ENCODE measurements at places on chromosomes 1 and 21.
A peak's percentile ranks its signal among the peaks of the same experiment; 100 is the strongest.

DNA sequence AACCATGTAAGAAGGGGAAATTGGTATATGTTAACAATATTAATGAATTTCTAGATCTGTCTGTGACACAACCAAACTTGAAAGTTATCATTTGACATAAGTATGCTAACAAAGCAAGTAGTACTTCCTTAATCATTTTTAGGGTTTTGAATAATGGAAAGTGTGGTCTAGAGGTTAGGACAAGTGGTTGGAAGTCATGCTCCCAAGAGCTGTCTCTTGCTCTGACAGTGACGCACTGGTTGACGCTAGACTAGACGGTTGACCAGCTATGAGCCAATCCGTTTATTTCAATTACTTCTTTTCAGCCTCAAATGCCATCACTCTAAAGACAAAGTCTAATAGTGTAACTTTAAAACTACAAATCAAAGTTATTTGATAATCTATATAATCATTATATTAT, 20.7 kb upstream of the RGS1 start:
- no peak for DNase-seq

DNA sequence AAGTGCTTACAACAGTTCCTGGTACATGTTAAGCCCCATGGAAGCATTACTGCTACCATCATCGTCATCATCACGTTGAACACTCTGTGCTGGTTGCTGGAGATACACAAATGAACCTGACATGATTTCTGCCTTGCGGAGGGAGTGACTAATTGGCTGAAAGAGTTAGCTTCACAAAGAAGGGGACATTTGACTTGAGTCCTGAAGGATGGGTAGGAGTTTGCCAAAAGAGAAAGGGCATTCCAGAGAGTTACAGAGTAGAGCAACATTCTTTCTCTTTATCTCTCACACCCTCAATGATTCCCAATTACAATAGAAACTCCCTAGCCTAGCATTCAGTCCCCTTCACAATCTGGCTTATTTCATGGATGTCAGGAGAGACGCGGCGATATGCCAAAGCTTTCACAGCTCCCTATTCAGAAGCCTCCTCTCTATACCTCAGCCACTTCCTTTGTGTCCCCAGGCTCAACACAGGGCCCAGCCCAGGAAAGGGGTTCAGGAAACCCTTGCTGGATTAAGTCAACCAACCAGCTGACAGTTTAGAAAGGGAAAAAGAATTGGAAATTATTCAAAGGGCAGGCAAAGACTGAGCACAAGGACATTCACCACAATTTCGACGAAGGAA, 38.0 kb downstream of the SLC1A7 start:
- DNase-seq = no peak

DNA sequence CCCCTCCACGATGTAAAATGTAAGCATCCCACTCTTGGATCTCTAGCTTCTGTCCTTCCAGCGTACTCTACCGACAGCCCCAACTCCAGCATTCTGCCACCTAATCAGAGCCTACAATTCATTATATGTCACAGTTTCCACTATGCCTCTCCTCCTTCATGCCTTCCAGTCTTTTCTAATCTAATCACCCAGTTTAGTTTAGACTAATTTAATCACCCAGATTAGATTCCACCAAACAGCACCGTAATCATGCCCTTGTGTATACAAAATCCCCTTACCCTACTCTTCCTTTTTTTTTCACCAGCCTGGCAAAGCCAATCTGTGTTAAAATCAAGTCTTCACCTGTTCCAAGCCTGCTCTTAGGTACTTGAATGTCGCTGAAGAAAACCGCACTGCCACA, 49.8 kb upstream of the KANK4 start:
- no peak for DNase-seq

DNA sequence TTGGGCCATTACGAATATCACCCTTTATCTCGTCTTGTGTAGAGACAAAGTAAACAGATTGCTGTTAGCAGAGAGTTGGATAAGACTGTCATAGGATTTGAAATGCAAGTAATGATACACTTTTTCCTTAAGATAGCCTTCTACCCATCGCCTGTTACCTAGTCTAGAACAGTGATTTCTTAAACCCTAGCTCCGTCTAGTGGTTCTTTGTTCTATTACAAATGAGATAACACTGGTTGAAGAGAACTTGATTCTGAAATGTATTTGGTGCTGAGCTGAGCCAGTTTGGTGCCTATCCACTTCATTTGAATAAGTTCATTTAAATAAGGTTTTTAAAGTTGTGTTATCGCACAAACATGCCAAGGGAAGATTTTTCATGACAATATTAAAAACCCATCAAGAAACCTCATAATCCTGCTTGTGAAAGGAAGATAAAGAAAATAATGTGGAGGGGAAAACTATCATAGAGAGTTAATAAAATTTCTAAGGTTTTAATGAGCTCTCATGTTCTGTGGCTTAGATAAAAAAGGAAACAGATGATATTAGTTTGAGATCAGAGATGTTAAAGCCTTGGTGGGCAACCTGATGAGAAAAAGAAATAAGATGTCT, 1.5 kb upstream of the KCNH1 start:
- no peak for DNase-seq

GRCh38 chr1:14842361-14842760, 243.9 kb downstream of the KAZN start:
- DNase-seq = no peak

DNA sequence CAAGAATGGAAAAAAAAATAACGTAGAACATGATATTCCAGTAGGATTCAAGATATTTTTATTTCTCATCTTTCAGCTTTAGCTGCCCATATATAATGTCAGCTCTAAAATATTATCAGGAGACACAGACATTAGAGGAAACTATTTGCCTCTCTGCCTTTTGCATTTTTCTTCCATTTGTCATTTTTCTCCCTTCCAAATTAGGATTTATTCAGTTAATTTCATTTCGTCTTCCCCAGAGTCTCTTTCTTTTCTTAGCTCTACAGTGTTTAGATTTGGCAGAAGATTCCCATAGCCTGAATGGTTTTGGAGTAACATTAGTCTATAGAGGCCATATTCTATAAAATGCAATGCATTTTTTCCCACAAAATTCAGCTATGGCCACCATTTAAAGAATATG, 5.1 kb upstream of the ENAH start:
- DNase-seq = no peak

DNA sequence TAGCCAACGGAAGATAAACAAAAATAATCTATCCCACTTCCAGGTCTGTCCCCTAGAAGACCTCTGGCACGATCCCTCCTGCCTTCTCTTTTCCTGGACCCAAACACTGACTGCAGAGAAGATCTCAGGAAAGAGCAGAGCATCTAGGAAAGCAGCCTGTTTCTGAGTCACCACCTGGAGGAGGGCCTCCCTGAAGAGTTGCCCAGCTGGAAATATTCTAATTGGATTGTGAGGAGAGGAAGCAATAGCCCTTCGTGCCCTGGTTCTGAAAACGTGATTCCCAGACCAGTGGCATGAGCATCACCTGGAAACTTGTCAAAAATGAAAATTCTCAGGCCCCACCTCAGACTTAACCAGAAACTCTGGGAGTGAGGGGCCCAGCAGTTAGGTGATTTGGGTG, 411.1 kb downstream of the SETD4 start:
- DNase-seq = no peak

DNA sequence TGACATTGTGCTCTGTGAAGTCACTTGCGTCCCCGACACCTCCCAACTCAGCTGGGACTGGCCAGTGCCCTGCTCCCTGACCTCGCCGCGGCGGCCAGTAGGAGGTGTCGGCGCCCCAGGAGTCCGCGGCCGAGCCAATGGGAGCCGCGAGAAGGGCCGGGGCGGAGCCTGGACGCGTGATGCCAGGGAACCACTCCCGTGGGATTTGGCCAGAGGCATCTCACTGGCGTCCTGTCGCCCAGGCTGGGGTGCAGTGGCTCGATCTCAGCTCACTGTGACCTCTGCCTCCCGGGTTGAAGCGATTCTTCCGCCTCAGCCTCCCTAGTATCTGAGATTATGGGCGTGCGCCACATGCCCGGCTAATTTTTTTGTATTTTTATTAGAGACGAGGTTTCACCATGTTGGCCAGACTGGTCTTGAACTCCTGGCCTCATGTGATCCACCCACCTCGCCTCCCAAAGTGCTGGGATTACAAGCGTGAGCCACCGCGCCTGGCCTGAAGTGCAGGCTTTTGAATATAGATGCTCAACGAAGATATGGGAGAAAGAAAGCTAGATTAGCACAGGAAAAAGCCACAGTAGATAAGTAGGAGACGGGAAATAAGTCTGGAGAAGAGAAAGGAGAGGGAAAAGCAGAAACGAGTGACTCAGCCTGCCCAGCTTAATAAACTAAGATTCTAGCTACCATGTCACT, 38.0 kb downstream of the ZBTB8OS start:
- DNase-seq = peak; percentile 84

GRCh38 chr1:109935451-109935900, 24.8 kb downstream of the CSF1 start:
- peak; percentile 93 for DNase-seq

GRCh38 chr1:183365676-183366075, 52.5 kb downstream of the NMNAT2 start:
- DNase-seq = no peak

DNA sequence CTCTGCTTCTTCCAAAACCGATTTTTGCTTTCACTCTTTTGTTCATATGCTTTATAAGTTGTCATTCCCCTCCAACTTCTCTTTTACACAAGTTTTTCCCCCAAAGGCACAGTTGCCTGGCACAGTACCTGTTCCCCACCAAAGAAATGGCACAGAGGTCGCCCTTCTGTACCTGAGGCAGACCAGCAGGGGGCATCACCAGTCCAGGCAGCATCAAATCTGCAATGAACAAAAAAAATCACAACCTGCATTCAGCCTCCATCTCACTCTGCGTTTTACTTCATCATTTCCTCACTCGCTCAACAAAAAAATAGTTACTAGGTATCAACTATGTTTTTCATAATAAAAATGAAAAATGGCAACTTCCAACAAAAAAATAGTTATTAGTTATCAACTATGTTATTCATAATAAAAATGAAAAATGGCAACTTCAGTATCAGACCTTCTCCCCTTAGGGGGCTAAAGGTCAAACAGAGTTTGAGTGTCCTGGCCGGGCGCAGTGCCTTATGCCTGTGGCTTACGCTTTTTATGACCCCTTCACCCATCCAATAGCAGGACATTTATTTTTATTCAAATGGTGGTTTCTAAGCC, 4.1 kb downstream of the EIF2D start:
- DNase-seq = no peak

- DNase-seq = no peak
These were observed 37.2 kb downstream of the RRP1 start for GRCh38 chr21:43826623-43826974.

GRCh38 chr1:153220606-153221303, 3.4 kb downstream of the PRR9 start:
- peak; percentile 16 for DNase-seq

GRCh38 chr1:191541758-191542157, 616.5 kb upstream of the RGS18 start:
- DNase-seq = no peak

DNA sequence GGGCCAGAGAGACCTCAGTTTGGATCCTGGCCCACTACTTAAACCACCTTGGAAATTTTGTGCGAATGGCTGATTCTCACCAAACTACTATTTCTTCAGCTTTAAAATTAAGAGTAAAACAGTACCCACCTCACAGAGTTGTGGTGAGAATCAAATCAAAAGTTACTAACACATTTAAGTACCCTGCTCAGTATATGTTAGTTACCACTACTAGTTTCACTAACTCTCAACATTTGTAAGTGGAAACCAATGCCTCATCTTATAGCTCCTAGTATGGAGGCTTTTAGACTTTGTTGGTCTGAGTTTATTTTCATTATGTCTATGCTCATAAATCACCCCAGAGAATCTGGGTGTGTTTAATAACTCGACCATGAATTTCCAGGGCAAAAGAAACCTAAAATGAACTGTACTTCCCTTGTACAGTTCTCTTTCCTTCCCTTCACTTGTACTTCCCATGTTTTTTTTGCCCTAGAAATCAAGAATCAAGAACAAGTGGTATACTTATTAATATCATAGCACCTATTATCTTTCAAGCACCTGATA, 11.6 kb upstream of the SERBP1 start:
- no peak for DNase-seq

DNA sequence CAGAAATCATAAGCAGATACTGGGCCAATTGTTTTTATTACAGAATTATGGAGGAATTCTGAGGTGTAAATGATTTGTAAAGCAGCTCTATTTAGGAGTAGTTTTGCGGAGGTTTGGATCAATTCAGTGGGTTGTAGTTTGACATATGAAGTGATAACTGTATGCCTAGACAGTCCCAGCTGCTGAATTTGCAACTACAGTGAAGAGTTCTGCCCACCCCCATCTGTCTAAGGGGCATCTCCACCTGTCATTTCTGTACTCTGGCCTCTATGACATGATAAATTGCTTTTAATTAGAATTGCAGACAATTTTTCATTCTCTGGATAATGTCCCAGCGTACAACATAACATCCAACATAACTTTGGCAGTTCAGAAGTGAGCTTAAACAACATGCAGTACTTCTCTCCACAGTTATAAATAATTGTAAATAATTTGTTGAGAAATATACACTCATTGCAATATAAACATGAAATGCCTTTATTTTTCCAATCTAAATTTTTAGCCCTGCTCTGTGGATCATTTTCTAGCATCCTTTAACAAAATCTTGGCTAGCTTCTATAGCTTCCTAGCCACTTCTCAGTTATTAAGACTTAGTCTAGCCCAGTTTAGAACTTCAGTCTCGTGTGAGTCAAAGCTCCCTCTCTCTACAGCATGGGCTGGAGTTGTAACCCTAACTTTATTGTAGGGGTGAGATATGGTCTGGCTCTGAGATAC, 52.3 kb downstream of the PDE4B start:
- DNase-seq = no peak

DNA sequence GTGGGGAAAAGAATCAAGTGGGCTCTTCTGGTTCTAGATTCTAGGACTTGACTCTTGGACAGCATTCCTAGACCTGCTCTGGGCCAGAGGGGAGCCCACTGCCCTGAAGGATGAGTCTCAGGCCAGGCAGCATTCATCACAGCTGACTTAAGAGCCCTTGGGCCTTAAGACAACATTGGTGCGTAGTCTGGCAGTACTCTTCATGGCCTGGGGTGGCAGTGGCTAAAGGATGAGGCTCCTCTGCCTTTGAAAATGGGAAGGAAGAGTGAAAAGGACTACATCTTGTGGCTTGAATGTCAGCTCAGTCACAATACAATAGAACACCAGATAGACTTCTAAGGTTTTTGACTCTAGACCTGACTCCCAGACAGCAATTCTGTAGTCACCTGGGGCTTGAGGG, 1415.1 kb upstream of the PRMT6 start:
- no peak for DNase-seq

- no peak for DNase-seq
These were observed 17.9 kb downstream of the HIVEP3 start for GRCh38 chr1:41900603-41901444.

DNA sequence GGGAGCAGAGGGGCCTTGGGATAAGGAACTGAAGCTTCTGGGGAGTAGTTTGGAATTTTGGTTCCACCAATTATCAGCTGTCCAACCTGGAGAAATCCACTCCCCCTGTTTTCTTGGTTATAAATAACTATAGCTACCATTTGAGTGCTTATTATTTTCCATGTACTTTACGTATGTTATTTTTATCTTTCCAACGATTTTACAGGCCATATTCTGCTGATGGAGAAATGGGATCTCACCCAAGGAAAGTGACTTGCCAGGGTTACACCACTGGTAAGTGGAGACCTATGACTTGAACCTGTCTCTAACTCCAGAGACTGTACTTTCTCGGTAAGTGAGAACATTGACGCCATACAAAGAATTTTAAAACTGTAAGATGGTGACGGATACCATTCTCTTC, 49.0 kb upstream of the CD34 start:
- DNase-seq = no peak

- no peak for DNase-seq
These were observed at the start of gene GIPC2 for GRCh38 chr1:78045926-78046778. Gene GIPC2 (plus strand): TSS chr1:78045966. CDS start chr1:78046095, 129 bp downstream.

GRCh38 chr1:241927321-241927720, 30.2 kb upstream of the BECN2 start:
- no peak for DNase-seq

GRCh38 chr1:196114193-196114592, 494.0 kb downstream of the KCNT2 start:
- DNase-seq = no peak

Data from C1 segment of cervical spinal cord (tissue), 14 donors.